GM20000 (cell line): ENCODE measurements at places on chromosomes 6 and 20.
A peak's percentile ranks its signal among the peaks of the same experiment; 100 is the strongest.

GRCh38 chr6:52063584-52064344 is 23.6 kb downstream of the PKHD1 start:
- DNase-seq, result peak; percentile 63

DNA sequence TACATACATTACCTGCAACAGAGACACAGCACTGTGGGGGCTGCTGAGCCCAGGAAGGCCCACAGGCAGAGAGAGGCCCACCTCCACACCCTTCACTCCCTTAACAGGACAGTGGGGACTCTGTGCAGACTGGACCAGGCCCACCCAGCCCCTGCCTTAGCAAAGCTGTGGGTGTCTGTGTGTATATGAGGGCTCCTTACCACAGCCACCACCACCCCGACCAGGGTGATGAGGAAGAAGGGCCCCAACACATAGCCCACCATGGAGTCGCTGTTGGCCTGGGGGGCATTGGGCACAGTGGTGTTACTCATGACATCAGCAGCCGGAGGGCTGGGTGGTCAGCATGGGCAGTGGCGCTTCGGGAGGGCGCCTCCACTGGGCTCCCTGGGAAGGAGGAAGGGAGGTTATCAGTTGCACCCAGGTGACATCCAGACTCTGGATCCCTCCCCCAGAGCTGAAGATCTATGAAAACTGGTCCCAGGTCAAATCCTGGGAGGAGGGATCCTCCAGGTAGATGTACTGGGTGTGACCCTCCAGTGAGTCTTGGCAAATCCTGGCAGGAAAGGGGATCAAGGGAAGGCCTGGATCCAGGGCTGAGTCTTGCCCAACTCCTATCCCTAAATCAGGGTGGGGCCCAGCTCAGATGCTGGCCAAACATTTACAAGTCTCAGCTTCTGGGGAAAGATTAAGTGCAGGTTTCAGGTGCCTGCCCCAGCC is 1.2 kb downstream of the SMIM29 start:
- DNase-seq, result peak; percentile 8

DNA sequence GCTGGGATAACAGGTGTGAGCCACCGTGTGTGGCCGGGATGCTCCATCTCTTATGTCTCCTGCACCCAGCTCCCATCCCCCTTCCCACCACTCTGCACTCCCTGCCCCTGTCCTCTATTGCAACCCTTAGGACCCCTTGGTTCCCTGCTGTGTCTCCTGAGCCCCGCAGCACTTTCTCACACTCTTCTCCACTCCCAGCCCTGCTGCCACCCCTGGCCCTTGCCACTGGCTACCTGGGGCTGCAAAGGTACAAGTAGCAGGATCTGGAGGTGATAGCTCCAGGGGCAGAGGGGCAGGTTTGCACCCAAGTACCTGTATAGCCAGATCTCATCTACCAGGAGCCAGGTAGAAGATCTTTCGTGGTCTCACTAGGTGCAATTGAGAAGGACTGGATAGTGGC is 6.6 kb upstream of the CPXM1 start:
- no peak for DNase-seq

DNA sequence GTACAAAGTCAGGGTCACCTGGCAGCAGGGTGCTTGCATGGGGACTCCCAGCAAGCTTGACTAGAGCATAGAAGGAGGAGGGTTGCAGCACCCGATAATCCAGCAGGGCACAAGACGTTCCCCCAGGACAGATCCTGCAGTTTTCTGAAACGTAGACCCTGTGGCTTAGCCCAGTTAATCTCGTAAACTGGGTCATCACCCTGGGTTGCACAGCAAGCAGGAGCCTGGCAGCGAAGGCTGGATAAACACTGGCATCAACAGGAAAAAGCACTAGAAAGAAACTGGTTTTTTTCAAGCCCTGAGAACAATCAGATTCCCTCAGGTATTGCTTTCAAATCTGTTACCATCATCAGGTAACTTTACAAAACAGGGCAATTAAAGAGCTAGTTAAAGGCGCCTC is 92.6 kb downstream of the PDE7B start:
- DNase-seq, result no peak

DNA sequence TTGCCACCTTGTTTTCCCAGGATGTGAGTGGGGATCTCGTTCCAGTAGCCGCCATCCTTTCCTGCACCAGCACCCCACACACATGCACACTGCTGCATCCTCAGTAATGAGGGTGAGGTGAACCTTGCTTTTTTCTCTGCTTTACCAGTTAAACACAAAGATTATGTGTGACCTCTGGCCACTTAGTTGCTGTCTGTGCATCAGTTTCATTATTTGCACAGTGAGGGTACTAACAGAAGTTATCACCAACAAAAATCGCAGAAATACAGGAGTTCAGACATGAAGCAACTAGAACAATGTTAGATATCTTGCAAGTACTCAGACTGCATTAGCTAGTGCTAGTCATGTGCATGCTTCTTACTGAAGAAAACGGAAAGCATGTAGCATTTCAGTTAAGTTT is 17.4 kb upstream of the DACT2 start:
- no peak for DNase-seq

GRCh38 chr6:71376830-71377229 is 88.2 kb downstream of the OGFRL1 start:
- no peak for DNase-seq

- no peak for DNase-seq
These were observed 173.1 kb upstream of the EPHA7 start for GRCh38 chr6:93592417-93592816.

- no peak for DNase-seq
These were observed 108.6 kb downstream of the FIG4 start for GRCh38 chr6:109799664-109800063.

DNA sequence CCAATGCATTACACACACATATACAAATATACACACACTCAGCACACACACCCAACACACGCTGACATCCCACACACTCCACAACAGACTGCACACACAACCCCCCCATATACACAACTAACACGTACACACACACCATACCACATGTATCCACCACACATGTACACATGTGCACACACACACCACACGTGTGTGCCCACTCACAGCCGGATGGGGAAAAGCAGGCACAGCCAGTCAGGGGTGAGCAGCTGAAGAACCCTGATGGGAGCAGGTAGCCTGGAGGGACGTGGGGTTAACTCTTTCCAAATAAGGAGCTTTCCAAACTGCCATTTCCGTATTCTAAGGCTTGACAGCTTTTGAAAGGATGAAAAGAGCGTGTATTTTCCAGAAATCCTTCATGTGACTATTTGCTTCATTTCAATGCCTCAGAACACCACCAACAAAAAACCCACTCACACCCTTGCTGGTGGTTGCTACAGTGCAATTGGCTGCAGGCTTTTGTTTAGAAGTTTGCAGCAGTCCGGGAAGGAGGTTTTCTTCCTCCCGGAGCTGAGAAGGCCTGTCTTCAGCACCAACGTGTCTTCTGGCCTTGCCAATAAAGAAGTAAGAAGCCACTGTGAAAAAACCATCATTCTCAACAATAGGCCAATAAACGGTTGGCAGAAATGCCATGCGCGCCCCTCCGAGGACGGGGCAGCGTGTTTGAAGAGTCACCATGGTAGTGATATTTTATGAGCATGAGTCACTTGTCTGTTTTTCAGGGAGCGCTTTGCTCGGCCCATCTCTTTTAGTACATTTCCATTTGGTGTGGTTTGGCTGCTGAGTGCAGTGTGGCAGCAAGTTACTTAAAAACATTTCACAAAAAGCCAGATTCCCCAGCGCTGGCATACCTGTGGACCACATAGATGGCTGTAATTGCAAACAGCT is 131.3 kb upstream of the GMDS start:
- no peak for DNase-seq

- DNase-seq, result peak; percentile 37
These were observed 378.9 kb downstream of the PREX1 start for GRCh38 chr20:48448666-48449600.

DNA sequence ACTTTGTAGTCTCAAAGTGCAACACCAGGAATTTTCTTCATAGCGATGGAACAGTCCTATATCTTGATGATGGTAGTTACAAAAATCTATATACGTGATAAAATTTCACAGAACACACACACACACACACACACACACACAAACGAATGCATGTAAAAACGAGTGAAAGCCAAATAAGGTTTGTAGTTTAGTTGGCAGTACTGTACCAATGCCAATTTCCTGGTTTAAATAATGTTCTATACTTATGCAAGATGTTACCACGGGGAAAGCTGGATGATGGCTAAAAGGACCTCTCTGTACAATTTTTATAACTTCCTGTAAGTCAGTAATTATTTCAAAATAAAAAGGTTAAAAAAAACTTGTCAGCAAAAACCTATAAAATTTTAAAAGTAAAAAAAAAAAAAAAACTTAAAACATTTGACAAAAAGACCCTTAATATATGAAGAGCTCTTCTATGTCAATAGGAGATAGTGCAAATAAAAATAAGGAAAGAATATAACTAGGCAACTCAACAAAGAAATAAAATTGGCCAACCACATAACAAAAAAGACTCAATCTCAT is 37.6 kb downstream of the PDSS2 start:
- DNase-seq, result no peak

DNA sequence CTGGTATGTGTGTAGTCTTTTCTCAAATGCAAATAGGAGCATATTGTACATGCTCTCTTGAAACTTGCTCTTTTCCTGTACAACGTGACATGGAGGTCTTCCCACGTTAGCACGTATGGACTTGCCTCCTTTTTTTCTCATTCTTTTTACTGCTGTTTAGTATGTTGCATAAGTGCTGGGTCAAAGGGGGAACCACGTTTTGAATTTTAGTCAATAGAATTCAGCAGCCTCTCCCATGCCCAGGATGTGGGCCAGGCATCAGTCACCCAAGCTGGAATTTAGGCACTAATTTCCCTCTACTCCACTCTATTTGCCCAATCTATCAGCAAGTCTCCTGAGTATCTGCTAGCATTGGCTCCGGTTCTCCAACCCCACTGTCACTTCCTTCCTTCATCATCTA is 41.5 kb upstream of the RNF24 start:
- no peak for DNase-seq

GRCh38 chr6:161228921-161229591 is 44.8 kb downstream of the AGPAT4 start:
- DNase-seq, result peak; percentile 26

GRCh38 chr6:82085701-82086100 is 161.8 kb downstream of the IBTK start:
- no peak for DNase-seq

DNA sequence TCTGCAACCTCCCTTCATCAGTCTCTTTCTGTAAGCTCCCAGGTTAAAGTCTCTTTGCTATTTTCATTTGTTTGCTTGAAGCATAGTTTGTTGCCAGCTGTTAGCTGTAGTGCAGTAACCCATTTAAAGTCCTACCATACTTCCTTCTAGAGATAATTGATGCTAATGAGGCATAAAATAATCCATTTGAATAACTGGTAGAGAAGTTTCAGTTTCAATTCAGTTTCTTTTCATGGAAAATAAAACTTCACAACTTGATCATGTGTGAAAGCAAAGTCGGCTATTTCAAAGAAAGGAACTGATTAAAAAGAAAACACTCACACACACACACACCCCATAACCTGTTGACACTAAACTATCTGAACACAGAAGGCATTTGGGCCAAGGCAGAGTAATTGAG is 68.5 kb upstream of the TENT5A start:
- no peak for DNase-seq

GRCh38 chr6:34189806-34190503 is 44.1 kb upstream of the GRM4 start:
- DNase-seq, result no peak

GRCh38 chr20:47314647-47315338 is 41.7 kb downstream of the ZMYND8 start:
- no peak for DNase-seq

DNA sequence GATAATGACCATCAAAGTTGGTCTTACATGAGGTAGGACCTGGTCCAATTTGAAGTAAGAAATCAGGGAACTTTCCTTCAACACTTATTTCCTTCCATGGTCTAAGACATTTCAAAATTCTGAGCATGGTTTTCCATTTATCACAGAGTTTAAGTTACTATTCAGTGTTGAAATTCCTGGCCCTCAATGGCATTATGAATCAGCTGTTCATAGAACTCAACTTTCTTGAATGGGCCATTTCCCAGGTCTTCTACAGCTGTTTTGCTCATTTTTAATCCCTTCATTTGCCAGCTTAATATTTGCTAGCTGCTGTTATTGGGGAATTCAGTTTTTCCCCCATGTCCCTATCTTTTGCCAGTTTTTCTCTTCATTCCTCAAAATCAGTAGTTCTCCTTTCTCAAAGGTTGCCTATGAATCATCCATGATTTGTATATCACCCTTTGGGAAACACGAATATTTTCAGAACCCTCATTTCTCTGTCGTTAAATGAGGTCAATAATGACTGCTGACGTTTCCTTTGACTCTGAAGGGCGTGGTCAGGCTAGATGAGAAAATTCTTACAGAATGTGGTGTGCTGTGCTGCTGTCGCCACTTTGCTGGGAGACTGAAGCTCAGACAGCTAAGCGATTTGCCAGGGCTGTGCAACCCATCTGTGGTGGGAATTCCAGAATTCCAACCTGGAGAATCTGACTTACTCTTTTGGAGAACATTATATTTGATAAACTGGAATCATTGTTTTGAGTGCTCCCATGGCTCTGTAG is 216.5 kb upstream of the FLRT3 start:
- DNase-seq, result no peak

GRCh38 chr6:3306848-3307247 is 48.1 kb downstream of the PSMG4 start:
- DNase-seq, result no peak

DNA sequence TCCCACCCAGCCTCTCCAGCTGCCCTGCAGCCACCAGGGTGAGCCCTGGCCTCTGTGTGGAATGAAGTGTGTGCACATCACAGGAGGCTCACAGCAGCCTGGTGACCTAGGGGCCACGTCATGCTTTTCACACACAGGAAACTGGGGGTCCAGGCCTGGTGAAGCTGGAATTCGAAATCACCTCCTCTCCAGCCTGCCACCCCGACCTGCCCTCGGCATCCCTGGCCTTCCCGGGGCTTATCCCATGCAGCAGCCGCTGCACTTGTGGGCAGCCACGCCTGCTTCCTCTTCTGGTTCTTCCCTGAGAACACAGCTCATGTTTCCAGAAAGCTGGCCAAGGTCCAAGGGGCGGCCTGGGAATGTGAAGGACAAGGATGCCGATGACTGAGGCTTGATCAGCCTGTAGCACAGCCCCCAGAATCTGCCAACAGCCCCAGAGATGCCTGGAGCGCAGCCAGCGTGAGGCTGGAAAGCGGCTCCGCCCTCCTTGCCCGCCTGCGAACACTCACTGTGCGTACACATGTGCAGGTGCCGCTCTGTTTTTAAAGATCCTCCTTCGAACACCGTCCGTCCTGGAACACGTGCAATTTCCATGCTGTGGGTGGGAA is 4.2 kb upstream of the NTSR1 start:
- DNase-seq, result no peak

GRCh38 chr6:167576050-167576741 is 250.5 kb upstream of the AFDN start:
- no peak for DNase-seq

- no peak for DNase-seq
These were observed 23.3 kb downstream of the NRSN1 start for GRCh38 chr6:24149296-24149695.

DNA sequence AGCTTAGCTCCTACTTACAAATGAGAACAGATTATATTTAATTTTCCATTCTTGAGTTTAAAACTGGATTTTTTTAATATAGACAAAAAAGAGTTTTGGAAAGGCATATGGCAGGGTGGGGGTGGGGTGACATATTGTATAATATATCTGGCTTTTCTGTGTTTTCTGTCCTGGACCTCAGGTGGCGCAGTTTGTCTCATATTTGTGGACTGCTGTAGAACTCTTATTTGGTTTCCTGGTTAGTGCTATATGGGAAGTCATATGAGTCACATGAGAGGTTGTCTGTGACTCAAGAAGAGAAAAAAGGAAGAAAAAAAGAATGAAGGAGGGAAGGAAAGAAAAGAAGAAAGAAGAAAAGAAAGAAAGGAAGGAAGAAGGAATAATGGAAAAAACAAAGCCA is 131.8 kb downstream of the CLVS2 start:
- no peak for DNase-seq
